ENCODE measurements at places on chromosomes 2 and 18.

DNA sequence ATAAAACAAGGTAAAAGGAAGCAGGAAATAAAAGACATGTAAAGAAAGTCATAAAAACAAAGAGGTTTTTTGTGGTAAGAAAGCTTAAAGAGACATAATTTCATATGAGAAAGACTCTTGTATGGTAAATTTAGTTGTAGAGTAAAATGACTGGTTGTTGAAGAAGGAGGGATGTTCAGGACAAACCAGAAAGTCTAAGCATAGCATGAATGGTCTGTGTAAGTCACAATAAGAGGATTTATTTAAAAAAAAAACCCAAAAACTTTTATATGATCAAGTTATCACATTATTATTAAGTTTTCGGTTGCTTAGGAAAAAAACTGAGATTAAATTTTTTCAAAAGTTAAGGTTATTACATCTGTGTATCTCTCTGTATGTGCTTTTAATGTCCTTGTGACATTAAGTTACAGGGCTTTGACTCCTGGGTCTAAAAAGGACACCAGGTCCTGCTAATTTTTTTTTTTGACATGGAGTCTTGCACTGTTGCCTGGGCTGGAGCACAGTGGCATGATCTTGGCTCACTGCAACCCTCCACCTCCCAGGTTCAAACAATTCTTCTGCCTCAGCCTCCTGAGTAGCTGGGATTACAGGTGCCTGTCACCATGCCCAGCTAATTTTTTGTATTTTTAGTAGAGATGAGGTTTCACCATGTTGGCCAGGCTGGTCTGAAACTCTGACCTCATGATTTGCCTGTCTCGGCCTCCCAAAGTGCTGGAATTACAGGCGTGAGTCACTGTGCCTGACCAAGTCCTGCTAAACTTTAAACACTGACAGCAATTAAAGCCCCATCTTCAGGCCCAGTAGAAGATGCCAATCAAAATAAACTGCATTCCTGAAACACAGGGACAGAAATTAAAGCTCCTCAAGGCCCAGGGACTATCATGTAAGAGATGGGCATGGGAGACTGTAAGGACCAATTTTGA lies 14.2 kb upstream of the OXER1 start:
- DNase-seq = no peak

DNA sequence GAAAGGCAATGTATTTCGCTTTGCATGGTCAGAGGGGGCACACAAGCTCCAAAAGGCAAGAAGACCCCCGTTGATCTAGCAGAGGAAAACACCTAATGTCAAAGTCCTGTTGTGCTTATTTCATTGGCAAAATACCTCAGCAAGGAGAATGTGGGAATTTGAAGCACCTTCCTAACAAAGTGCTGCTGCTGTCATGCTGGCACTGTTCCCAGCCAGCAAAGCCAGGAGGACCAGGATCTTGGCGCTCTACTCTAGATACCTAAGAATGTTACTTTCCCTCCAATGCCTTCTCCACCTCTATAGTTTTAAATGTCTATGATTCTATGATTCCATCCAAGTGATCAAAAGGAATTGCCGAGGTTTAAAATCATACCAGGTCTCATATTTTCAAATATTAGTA lies 867.9 kb upstream of the POU3F3 start:
- no peak for DNase-seq

DNA sequence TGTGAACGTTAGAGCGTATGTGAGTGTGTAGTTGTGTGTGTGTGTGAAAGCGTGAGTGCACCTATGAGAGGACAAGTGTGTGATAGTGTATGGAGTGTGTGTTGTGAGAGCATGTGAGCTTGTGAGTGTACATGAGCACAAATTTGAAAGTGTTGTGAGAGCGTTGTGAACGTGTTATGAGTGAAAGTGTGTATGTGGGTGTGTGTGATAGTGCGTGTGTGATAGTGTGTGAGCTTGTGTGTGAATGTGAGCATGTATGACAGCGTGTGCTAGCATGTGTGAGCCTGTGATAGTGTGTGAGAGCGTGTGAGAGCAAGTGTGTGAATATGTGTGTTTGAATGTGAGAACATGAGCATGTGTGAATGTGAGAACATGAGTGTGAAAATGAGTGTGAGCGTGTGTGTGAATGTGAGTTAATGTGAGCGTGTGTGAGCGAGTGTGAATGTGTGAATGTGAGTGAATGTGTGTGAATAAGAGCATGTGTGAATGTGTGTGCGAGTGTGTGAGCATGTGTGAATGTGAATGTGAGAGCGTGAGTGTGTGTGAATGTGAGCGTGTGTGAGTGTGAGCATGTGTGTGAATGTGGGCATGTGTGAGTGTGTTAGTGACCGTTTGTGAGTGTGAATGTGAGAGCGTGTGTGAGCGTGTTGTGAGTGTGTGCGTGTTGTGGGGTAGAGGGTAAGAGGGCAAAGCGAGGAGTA lies 25.0 kb downstream of the RALB start:
- no peak for DNase-seq

- no peak for DNase-seq
These were observed 42.2 kb downstream of the HIBCH start for GRCh38 chr2:190277234-190278112.

GRCh38 chr2:195575016-195575415 lies 82.0 kb upstream of the SLC39A10 start:
- no peak for DNase-seq

DNA sequence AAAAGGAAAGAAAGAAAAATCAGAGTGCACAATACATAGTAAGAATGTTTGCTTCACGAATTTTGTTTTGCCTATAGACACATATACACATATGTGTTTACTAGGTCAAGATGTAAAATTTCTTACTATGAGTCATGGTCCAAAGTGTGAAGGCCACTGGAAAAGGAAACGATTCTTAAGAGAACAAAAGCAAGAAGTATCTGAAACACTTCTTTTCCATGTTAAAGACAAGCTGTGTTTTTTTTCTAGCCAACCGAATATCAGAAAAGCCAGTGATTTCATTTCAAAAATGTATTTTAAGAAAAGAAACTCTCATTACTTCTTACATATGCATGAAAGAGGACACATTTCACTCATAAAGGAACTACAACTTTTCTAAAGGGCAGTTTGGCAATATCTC lies 24.9 kb downstream of the PECR start:
- DNase-seq = no peak

DNA sequence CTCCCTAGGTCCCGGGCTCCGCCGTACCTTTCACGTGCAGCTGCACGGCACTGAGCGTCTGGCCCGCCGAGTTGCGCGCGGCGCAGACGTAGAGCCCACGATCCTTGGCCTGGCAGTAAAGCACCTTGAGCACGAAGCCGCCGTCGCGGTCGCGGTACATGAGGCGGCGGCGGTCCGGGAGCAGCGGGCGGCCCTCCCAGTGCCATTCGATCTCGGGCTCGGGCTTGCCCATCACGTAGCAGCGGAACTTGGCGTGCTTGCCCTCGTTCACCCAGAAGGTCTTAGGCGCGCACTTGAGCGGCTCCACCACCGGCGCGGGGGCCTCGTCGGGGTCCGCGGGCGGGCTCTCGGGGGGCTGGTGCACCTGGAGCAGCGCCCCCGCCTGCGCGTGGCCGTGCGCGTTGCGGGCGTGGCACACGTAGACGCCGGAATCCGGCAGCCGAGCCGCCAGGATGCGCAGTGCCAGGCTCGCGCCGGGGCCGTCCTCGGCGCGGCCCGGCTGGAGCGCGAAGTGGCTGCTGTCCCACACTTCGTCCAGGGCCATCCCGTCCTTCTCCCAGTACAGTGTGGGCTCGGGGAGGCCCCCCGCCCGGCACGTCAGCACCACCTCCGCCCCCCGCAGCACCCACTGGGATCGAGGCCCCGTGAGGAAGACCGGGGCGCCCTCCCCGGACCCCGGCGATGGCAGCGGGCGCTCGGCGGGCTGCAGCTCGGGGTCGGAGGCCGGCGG lies 980 bp downstream of the OBSL1 start:
- DNase-seq = no peak

GRCh38 chr2:189150033-189150432 lies 29.5 kb downstream of the COL5A2 start:
- DNase-seq = no peak

DNA sequence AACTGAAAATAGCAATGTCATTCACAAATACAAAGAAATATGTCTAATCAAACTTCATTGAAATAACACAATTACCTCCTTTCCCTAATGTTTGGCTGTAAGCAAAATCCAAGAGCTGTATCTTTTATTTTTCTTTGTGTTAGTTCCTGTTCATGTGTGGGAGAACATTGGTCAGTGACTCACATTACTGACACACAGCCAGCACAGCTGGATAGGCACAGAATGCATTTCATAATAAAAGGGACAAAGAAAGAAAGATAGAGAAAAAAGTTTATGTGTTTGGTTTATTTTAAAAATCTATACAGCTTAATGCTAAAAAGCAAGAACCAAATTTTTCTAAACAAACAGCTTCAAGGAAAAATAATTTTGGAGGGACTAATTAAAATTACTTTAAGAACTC lies 185.6 kb upstream of the COL3A1 start:
- no peak for DNase-seq

GRCh38 chr2:225270861-225271260 lies 128.6 kb upstream of the NYAP2 start:
- DNase-seq = no peak

DNA sequence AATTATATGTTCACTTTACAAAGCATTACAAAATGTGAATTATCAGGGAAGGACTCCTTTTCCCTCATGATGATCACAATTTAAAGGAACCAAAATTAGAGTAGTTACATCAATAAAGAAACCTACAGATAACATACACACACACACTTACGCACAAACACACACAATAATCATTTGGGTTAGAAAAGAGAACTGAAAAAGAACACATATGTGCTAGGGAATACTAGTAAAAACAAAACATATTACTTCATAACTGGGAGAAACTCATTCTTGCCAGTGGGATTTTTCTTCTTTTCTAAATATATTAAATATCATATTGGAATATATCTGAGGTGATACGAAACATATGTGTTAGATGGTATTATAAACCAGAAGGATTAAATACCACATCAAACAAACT lies 42.3 kb downstream of the FIGN start:
- no peak for DNase-seq

GRCh38 chr2:190587106-190587505 lies 52.6 kb upstream of the NEMP2 start:
- DNase-seq = no peak

GRCh38 chr2:203463266-203463678 lies 71.8 kb downstream of the RAPH1 start:
- DNase-seq = no peak

- DNase-seq = no peak
These were observed 50.4 kb upstream of the SMIM21 start for GRCh38 chr18:75477900-75478299.

DNA sequence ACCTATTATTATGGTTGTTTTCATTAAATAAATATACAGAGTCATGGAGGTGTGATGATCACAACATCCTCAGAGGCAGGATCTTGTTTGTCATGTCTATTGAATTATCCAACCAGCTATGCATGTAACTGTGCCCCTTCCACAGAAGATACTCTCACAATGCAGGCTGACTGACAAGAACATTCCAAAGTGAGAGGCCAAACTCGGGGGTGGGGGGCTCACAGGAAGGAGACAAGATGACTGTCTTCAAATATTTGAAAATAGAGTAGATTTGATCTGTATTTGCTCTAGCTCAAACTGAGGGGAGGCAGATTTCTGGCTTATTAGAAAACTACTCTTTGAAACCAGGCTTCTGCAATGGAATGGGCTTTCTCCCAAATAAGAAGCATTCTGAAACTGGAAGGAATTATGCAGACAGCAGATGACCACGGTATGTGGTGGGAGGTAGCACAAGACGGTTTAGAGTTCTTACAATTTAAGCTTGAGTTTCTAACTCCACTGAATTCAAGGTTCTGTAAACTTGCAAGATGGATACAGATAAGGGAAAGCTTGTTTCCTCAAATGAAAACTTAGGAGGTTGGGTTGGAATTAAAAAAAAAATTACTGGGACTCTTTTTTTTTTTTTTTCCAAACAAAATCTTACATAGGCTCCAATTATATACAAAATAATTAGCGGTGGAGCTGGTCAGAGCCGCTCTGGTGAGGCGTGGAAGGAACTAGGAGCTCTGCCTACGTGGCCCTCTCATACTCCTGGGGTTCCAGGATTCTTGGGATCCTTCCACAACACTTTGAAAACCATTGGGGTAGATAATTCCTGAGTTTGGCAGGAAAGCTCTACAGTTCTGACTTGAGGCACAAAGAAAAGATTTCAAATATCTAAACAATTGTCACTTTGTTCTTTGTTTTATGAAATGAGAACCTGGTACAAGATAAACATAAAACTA lies 79.3 kb downstream of the PLA2R1 start:
- no peak for DNase-seq

- DNase-seq = no peak
These were observed 54.7 kb downstream of the SPRED2 start for GRCh38 chr2:65377556-65378192.

DNA sequence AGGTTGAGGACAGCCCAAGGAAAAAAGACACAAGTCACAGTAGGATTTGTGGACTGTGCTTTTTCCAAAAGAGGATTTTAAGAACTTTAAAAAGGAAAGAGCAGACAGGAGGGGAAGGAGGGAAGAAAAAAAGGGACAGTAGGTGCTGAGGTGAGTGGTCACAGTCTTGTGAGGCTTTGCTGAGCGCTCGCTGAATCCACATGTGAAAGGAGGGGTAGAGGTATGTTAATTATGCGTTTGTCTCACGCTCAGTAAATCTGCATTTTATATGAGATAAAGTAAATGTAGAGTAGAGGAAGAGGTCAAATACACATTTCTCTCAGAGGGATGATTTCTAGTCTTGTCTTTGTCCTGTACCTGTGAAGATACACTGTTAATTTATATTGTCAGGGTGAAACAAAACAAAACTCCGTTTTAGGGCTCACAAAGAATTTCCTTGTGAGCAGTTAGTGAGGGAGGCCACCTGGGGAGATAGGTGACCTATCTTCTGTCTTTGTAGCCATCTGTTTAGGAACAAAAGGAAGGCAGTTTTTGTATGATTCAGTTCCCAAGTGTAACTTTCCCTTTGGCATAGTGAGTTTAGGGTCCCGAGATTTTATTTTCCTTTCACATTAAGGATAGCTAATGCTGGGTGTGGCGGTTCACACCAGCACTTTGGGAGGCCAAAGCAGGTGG lies 25.3 kb downstream of the GNAL start:
- no peak for DNase-seq

DNA sequence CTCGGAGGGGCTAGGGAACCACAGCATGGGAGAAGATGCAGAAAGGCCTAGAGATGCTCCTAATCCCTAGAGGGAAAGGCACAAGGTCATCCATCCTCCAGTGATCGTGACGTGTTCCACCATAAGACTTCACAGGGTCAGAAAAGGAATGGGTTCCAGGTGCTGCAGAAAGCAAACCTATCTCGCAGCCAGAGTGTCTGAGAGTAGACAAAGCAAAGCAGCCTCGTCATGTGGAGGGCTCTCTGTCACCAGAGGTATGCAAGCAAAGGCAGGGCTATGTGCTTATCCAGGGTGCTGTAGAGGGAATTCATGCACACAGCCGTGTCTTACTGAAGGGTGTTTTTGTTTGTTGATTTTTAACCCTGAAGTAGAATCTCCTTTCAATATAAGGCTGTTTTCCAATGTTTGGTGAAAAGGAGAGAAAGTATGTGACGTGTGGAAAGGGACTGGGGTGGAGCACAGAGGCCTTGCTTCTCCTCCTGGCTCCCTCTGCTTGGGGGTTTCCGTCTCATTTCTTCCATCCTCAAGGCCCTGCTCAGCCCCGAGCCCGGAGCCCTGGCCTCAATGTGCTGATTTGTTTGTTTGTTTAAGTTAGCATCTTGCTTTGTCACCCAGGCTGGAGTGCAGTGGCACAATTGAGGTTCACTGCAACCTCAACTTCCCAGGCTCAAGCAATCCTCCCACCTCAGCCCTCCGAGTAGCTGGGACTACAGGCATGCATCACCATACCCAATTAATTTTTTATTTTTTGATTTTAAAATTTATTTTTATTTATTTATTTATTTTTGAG lies 3.0 kb downstream of the GPR55 start:
- no peak for DNase-seq

GRCh38 chr2:1527153-1527992 lies 114.1 kb downstream of the TPO start:
- DNase-seq = no peak

All from stimulated activated CD8-positive, alpha-beta memory T cell treated with anti-CD3 and anti-CD28 coated beads, Interleukin-7, amount 100 ng/mL, for 1 hour (primary cell).